ENCODE measurements at places on chromosomes 2 and 18. TPM values are rescaled to one million over a fixed set of nuclear protein-coding genes. Genes with fewer than 3 reads are reported as not detected.
A peak's percentile ranks its signal among the peaks of the same experiment; 100 is the strongest.

- DNase-seq, result no peak
Measured at GRCh38 chr2:181319286-181319685, 137.9 kb upstream of the ITGA4 start.

- DNase-seq, result peak; percentile 50
Measured at GRCh38 chr2:238370823-238371372, 50.6 kb downstream of the TRAF3IP1 start.

DNA sequence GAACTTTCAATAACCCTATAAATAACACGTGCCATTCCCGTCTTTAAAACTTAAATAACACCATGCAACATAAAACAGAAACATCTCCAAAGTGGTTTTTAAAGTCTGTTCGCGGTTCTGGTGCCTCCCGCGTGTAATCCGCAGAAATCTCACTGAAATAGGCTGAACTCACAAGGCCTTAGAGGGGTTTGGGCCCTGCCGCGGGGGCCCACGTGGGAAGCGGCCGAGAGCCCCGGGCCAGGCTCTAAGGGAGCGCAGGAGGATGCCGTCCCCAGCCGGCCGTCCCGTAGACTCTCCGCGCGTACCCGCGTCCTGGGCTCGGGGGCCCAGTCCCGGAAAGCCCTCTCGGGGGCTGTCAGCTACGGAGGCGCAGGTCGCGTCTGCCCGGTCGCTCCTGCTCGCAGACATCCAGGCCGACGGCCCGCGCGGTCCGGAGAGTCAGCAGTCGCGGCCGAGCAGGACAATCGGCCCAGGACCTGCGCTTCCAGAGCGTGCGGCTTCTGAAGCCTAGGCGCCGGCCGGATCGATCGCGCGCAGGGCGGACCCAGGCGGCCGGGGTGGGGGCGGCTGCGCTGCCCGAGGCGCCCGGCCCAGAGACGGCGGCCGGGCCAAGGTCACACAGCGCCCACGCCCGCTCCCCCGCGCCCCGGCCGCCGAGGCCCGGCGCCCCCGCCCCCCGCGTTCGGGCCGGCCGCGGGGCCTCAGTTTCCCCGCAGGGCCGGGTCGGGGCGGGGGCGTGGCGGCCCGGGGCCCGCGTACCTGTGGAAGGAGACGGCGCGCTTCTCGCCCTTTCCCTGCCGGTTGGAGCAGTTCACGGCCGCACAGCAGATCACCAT is 558 bp downstream of the THAP4 start:
- DNase-seq, result no peak

DNA sequence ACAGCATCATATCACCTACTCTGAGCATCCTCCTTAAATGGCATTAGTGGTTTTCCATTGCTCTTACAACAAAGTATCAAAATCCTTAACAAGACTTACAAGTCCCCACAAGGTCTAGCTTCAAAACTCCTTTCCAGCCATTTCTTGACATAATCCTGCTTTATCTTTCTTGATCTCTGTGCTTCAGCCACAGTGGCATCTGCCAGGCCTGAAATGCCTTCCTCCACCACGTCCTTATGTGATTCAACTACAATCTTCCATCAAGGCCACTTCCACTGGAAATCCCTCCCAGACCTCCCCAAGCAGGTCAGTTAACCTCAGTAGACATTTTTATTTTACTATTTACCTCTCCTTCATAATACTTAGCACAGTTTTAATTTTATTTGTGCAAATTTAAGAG is 83.8 kb upstream of the CCDC150 start:
- DNase-seq, result no peak

- DNase-seq, result no peak
Measured at GRCh38 chr2:170235860-170236679, 58.1 kb downstream of the MYO3B start.

DNA sequence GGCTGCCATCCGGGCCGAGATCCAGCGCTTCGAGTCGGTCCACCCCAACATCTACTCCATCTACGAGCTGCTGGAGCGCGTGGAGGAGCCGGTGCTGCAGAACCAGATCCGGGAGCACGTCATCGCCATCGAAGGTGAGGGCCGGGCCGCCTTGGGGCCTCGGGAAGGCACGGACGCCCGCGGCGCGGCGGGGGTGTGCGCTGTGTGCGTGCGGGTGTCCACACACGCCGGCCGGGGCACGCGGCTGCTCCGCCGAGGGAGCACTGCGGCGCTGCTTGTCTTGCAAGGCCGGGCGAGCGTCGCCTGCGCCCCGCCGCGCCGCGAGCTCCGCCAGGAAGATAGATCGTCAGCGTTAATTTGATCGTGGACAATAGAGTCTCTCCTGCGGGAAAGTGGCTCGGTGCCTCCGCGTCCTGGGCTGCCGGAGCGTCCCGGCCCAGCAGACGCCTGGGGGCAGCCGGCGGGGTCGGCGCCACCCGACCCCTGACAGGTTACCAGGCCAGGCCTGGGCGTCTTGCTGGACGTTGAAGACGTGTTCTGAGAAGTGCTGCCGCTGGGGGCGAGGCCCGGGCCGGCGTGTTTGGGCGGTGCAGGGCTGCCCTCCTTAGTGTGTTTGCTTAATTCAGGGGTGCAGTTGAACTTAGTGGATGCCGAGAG is 1.0 kb downstream of the AGAP1 start:
- no peak for DNase-seq

- no peak for DNase-seq
Measured at GRCh38 chr2:143347271-143347695, 218.1 kb downstream of the ARHGAP15 start.

DNA sequence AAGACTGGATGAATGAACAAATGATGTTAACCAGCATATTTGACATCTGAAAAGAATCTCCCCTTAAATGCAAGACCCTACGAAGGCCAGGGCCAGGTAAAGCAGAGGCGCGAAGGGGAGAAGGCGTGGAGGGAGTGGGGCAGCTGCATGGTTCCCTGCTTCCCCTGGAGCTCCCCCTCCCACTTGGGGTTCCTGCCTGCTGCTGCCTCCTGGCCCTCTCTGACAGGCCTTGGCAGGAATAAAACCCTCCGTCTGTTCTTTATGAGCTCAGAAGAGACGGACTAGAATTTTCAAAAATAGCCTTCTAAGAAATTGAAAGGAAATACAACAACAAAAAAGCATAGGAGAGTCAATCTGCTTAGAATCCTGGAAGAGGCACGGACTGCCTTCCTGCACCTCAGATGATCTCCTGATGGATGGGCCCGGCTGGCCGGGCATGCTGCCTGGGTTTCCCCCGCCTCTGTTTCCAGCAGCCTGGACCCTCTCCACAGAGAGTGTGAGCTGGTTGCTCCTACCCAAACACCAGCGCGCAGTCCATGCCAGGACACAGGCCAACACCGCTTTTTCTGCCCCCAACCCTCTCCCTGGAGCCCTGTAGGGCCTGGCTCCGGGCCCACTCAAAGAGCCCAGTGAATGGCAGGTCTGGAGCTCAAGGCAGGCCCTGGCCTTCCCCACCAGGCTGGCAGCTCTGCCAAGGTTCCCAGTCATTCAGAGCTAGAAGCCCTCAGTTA is 23.9 kb downstream of the CFAP65 start:
- DNase-seq, result no peak

DNA sequence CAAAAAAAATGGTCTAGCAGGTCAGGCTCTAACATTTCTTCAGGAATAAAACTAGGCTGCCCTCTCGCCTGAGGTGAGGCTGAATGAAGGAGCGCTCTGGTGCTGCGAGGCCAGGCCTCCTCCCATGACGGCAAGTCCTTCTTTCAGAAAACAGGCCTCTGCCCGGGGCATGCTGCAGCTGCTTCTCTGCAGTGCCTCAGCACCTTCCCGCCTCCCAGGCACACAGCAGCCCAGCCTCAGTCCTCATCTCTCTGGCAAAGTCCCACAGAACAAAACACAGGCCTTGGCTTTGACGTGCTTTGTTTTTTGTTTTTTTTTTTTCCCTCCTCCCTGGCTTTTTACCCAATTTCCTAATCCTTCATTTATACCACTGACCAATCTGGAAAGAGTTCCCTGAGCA is 74.8 kb downstream of the BCL11A start:
- DNase-seq, result no peak

DNA sequence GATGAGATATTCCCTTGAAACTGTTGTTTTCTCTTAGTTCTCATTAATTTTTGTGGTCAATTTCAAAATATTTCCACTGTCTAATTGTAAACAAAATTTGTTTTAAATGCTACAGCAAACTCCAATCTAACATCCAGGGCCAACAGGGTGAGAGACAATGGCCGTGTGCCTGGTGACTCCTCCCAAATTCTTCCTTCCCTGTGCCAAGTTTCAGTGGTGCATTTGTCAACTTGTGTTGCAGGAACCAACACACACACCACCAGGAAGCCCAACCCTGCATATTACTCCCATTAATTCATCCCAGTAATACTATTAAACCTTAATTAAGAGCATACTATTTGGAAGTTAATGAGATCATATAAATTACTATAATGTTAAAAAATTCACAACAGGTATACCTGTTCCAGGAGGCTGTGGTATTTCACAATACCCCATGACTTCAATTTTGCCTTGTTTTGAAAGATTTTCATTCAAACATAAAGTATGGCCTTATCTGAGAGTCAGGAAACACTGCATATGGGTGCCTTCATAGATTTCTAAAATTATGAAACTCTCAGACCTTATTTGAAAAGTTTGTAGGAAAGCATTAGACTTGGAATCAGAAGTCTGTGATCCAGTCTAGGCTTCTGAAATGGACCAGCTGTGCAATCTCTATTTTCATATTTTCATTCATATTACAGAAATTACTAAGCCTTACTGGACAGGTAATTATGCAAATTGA is 1.1 kb downstream of the SERPINB2 start:
- no peak for DNase-seq

DNA sequence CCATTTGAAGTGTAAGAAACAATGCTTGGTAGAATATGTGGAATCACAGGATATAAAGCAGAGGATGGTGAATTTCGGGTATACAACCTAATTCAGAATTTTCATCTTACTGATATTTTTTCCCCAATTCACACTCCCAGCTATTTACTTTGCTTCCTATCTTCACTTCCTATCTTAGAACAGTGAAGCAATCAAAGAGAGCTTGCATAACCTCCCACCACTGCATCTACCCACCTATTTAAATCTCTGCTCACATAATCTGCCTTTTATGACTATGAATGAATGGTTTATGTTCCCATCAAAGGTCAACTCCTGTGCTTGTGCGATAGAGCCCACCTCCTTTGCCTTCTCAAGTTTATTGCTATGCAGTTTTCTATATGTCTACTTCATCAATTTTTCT is 3.3 kb downstream of the RMDN2 start:
- DNase-seq, result no peak

DNA sequence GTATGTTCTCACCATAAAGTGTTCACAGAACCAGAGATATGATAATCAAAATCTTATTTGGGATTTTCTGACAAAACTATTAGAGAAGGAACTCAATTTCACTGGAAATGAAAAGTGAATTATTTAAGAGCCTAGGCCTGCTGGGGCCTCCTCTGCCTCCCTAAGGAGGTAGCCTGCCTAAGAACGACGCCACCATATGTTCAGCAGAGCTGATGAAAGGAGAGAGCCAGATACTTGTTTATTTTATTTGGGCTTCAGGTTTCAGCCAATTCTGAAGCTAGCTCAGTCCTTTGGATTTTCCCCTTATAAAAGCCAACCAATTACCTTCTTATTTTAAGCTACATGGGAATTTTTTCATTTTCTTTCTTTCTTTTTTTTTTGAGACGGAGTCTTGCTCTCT is 433.1 kb upstream of the MAP2 start:
- no peak for DNase-seq

DNA sequence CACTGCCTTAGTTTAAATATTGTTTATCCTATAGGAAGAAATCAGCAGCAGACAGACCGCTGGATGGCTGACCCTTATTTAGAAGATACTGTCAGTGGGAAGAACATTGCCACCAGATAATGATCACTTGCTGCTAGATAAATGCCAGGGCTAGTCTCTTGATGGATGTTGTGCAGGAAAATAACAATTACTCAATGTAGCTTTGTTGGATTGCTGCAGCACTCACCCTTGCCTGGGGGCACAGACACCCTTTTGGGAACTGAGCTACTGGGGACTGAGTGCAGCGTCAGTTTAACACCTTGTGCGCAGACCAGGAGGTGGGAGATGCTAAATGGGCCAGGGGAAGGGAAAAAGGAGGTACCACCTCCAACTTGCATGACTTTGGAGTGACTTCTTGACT is 64.2 kb upstream of the CAPN13 start:
- no peak for DNase-seq

DNA sequence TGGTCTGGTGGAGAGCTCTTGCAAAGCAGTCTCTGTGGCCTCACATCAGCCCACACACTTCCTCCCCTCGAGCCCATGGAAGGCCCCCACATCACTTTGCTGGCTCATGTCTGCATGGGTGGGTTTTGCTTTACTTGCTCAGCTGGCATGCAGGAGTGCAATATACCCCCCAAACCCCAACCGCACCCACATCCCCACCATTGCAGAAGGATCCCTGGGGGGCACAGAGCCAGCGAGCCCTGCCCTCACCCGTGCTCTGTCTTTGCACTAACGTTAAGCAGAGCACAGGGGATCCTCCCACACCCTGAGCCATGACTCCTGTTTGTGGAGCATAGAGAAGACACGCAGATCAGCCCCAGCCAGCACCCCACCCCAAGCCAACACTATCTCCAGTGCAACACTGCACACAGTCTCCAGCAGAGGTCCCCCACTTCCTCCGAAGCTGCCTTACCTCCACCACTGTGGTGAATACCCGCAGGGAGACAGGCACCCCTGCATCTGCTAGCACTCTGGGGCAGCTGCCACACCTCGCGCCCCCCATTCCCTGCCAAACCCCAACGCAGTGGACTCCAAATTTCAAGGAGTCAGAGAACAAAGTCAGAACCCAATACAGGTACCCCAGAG is 177.8 kb upstream of the RGPD4 start:
- no peak for DNase-seq

- no peak for DNase-seq
Measured at GRCh38 chr2:240745962-240746361, 54.3 kb downstream of the AQP12A start.

- DNase-seq, result no peak
Measured at GRCh38 chr18:12093520-12094257, at the start of gene ANKRD62. Gene ANKRD62 (plus strand): TSS chr18:12093843. CDS start chr18:12094018, 175 bp downstream.

DNA sequence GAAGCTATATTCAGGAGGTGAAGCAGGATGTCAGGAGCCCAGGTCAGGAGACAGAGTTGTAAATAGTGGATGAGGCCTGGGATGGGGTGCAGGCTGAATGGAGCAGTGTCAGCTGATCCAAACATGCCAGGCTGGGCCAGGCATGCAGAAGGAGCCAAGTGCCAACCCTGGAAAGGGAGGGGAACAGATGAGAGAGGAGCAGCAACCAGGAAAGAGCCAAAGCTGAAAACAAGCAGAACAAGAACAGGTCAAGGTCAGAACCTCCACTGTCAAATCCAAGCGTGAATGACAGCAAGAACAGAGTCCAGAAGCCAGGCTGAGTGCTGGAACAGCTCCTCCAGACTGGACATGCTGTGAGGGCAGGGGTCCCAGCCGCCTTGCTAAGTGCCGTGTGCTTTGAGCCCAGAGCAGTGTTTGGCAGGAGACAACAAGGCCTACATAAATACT is 49.2 kb upstream of the PPP1CB start:
- no peak for DNase-seq

Gene GKN2
- total RNA-seq, result not detected

Gene CPSF3
- 61.8 TPM for total RNA-seq

Gene TEKT4
- total RNA-seq, result not detected

Gene TYMS
- total RNA-seq, result 54.5 TPM

Gene NRP2
- 1.6 TPM for total RNA-seq

Gene GPAT2
- total RNA-seq, result 12.8 TPM

Gene XDH
- total RNA-seq, result not detected

Gene SCG2
- total RNA-seq, result not detected

Gene MTX2
- 35.1 TPM for total RNA-seq

Gene CROCC2
- not detected for total RNA-seq

Gene SEMA4F
- 5.4 TPM for total RNA-seq

Gene REG1B
- total RNA-seq, result 1.7 TPM

Measured in activated T-cell treated with anti-CD3 and anti-CD28 coated beads, Interleukin-2, amount 50 U/mL, for 4 hours (primary cell).